NCI-H146 (cell line): ENCODE measurements at places on chromosomes 7 and 10.

DNA sequence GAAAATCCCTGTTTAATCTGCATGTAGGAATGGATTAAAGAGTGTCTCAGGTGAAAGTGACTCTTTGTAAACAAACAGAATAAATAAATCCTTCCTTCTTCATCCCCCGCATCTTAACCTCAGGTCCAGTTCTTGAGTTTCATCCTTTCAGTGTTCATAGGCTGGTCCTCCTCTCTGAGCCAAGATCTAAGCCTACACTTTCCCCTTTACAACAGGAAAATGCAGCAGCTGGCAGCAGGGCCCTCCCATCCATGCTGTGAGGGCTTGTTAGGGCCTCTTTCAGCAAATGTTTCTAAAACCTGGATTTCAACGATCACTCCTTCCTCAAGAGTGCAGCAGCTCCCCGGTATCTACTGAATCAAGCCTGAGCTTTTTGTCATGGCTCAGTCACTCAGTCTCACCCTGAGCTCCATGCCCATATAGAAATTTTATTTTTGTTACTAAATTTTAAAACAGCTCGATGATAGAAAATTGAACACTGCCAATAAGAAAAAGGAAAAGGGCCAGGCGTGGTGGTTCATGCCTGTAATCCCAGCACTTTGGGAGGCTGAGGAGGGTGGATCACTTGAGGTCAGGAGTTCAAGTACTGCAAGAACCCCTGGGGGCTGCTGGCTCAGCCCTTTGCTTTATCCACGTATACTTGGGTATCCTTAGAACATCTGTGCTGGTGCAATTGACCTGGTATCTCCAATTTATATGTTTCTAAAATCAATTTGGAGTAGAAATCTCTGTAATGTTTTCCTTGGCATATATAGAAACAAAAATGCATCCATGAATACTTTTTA is 15.6 kb downstream of the BLNK start:
- no peak for DNase-seq

GRCh38 chr10:12158111-12158510 is 28.6 kb downstream of the SEC61A2 start:
- no peak for DNase-seq

DNA sequence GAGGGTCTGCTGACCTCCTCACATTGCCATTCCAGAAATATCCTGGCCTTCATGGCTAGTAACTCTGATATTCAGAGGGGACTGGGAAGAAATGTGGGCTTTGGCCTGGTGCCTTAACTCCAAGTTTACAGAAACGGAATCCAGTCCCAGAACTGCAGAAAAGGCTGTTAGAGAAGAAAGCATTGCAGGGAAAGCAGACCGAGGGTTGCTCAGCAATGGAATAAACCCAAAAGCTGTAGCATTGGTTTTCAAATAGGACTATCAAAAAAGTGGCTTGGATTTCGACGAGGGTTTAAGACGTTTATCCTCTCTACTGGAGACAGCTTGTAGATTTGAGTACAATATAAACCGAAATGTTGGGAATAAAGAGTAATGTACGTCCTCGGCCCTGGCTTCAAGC is 425.8 kb upstream of the FOXK1 start:
- no peak for DNase-seq

GRCh38 chr7:92621561-92622023 is 31.4 kb upstream of the FAM133B start:
- no peak for DNase-seq

- no peak for DNase-seq
Measured at GRCh38 chr7:113292105-113292504, 173.8 kb upstream of the SMIM30 start.
